ENCODE measurements at places on chromosomes 11 and 22.
A peak's percentile ranks its signal among the peaks of the same experiment; 100 is the strongest.

DNA sequence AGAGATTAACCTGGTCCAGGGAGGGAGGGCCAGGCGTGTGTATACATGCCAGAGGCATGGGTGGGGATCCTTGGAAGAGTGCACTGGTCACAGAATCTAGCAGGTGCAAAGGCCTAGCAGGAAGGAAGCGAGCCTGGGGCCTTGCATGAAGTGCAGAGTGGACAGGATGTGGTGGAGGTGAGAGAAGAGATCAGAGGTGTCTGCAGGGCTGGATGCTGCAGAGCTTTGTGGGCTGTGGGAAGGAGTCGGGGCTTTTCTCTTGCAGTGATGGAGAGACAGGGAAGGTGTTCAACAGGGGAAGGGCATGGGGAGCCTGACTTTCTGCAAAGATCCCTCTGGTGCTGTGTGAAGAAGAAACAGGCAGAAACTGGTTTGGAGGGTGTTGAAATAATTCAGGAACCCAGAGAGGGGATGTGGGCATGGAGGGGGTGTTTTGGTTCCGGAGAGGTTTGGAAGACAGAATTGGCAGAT is 2.5 kb upstream of the TPST2 start:
- DNase-seq: peak; percentile 48

DNA sequence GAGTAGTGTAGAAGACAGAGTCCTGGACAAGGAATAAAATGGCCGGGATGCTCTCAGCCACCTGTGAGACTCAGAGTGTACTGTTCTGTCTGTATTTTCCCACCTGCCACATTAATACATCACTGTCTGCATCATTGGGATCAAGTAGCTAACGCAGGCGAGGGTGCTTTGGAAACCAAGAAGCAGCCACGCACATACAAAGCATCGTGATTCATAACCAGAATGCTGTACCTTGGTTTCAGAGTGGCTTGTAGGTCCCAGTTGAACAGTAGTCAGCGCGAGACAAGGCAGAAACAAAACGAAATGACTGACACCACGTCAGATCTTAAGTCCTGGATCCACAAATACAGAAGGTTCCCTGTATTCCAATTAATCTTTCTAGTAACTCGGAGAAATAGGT is 198.3 kb downstream of the GRIK4 start:
- DNase-seq: no peak

DNA sequence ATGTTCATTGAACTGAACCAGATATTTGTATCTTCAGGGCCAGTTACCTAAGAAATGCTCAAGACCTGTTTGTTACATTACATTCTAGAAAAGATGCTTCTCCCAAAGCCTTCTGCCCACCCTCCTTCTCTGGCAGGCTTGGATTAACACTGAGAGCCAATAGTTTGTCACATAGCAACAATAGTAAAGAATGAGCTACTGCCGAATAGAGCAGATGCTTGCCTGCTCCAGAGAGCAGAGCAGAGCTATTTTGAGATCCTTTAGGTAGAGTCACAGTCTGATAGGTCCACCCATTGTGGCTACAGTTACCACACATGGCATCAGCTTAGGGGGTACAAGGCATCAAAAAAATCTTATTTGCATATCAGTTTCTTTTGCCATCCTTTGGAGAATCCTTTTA is 13.5 kb upstream of the EP300 start:
- DNase-seq: no peak

GRCh38 chr11:7204778-7205177 is 46.9 kb upstream of the SYT9 start:
- no peak for DNase-seq

DNA sequence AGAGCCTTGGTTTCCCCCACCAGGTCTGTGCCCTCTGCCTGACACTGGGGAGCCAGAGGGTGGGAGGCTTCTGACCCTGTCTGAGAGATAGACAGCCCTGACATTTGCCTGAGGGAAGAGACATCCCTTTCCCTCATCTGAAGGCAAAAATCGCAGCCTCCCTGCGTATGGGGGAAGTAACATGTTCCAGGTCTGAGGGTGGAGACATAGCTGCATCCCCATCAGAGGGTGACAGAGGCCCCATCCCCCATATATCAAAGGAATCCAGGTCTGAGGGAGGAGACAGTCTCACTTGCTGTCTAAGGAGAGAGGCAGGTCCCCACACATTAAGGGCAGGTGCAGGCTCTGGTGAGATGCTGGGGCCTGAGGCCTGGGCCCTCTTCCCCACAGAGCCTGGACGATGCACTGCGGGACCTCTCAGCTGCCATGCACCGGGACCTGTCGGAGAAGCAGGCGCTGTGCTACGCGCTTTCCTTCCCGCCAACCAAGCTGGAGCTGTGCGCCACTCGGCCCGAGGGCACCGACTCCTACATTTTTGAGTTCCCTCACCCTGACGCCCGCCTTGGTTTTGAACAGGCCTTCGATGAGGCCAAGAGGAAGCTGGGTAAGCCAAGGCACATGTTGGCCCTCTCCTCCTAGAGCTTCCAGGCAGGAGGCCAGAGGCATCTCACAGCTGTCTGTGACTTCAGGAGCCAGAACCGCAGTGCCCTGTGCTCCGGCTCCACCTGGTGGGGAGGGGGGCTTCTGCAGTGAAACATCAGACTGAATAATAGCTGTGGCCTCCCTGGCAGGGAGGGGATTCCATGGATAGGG is 16.1 kb upstream of the RELT start:
- DNase-seq: no peak

DNA sequence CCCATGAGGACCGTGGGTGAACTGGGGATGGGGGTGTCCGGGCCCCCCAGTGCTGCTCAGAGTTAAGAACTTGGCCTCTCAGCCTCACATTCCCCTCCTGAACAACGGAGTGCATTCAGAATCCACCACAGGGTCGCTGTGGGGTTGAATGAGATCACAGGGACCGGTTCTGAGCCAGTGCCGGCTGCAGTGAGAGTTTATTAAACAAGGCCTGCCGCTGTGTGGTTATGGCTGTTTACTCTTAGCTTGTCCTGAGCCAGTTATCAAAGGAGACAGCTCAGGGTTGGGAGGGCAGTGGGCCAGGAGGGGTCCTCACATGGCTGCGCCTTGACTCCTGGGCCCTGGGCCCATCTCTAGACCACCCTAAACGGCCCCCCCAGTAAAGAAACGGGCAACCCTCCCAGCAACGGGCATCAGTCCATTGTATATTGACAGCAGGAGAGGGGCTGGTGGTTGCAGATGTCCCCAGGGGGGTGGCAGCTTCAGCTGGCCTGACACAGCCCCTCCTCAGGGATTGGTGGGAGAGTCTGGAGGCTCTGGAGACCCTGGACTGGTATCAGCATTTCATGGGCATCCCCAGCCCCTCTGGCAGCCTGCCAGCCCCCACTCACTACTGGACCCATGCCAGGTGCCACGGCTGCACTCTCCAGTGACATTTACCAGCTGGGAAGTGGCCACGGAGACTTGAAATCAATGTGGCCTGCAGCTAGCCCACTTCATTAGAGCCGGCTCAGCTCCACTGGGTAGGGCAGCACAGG is 15.1 kb upstream of the CABP7 start:
- DNase-seq: no peak

DNA sequence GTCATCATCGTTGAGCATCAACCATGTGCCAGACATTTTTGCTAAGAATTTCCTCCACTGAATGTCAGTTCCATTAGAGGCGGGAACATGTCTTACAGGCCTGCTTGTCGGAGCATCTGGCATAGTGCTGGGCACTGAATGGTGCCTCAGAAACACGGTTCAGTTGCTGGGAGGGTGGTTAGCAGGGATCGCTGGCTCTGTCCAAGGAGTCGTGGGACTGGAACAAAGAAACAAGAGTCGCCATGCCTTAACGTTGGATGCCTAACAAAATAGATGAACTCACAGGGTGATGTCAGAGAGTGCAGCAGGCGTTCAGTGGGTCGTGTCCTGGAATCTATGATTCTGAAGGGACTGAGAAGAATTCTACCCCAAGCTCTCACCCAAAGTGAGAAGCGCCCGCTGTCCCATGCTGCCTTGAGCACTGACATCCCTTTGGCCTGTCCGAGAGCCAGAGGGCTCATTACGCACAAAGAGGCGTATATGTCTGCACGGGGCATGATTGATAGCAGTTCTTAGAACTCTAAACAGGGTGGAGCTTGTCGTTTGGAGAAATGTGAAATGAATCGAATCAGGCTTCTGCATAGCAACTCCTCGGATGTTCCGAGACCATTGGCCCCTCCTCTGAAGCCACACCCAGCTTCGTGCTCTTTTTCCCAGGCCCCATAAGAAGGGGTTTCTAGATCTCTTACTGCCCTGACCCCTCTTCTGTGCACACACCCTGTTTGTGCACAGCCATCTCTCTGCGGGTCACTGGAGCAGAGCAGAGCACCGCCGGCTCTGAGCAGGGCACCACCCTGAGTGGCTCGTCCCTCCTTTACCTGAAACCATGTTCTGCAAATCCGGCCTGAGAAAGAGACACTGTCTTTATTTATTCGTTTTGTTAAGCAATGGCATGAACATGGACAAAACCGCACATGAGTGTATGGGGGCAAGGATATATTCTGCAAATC is 113.1 kb upstream of the B3GAT1 start:
- DNase-seq: no peak

DNA sequence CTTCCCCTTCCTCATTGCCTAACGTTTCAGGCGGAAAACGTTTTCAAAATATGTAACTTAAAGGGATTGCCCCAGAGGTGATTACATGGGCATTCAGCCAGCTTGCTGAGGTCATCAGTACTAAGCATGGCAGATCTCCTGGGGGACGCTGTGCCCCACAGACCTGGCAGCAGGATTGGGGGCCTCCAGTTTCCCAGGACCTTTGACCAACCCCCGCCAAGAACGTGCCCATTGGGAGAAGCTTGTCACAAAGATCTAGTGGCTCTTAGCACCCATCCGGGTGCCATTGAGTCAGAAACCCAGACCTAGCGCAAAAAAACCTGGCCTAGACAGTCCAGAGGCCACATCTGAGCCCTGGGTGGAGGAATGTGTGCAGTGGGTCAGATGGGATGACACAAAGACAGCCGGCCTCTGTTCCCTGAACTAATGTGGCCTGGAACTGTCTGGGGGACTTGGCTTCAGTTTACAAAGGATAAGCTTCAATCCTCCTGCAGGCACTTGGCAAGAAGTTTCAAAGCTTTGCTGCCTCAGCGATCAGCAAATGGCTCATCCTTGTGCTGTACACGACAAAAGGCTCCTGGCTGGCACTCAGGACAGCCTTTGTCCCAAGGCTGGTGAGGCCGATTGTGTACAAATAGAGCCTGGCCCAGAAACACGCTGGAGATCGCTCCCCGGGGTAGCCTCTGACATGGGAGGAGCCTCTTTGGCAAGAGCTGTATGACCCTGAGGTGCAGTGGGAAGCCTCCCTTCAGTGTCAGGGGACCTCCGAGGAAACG is 9.5 kb downstream of the C1QTNF6 start:
- DNase-seq: no peak

DNA sequence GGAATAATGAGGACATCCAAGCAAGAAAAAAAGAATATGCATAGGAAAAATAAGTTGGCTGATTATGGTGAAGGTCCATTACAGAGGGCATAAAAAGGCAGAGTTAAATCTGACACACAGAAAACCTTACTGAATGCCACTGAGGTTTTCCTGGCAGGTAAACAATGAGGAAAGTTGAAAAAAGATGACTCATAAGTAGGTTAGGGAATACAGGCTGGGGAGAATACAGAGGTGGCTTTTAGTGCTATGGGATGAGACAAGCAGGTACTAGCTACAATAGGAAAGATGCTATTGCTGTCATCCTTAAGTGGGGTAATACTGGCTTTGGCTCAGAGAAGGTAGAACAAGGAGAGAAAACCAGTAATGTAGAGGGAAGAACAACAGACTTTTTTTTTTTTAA is 44.7 kb downstream of the CSTF3 start:
- DNase-seq: no peak

- no peak for DNase-seq
These were observed 148.2 kb upstream of the BDNF start for GRCh38 chr11:27848423-27848822.

- DNase-seq: no peak
These were observed 7.4 kb downstream of the ARHGEF17 start for GRCh38 chr11:73315293-73316020.

DNA sequence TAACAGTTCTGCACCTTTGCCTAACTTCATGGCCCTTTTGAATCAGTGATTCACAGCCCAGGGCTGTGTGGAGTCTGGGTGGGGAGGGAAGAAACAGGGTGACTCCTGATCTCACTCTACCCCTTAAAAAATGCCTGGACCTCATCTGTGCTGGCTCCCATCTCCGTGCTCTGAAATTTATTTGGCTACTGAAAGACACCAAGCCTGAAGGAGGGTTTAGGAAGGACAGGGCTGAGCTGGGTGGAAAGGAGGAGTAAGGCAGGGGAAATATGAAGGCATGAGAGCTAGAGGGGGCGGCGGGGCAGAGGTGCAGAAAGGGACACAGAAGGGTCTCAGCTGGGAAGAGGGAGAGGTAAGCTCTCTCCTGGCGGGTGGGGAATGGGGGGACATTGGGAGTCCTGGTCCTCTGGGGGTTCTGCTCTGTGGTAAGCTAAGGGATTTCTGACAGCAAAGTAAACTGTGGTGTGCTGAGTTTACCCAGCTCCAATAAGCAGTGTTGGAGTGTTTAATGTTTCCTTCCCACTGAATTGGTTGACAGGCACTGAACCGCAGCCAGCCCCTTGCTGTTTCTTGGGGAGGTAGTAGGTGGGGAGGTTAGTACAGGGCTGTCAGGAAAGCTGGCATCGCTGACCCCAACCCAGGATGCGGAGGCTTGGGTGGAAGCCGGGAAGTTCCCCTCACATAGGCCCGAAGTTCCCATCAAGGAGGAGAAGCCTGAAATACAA is 71.1 kb downstream of the RPUSD4 start:
- no peak for DNase-seq

DNA sequence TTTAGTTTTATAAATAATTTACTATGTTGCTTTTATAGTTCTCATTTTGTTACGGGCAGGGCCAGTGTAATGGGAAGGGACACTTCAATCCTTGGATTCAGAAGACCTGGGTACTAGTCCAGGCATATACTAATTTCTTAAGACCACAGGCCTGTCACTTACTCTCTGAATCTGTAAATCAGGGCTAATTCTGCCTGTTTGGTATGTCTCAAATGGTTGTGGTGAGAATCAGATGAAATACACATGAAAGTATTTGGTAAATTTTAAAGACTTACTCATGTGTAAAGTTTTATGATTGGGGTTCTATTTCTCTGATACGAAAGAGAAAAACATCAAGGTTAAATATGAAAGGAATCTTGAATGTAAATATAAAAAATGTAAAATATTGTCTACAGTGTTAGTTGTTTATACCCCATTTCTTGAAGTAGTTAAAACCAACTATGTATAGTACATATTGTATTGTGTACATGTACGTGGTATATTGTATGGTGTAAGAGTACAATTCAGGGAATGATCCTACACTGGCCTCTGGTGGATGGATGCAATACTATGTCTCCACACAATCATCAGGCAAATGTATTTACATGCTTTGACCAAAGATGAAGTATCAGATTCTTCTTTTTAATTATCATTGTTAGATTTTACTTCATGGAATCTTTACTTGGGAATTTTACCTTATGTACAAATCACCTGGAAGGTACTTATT is 24.5 kb upstream of the RAG2 start:
- DNase-seq: no peak

- no peak for DNase-seq
These were observed 761 bp downstream of the ZDHHC13 start for GRCh38 chr11:19117760-19118097.

- no peak for DNase-seq
These were observed 93.1 kb upstream of the ZC3H12C start for GRCh38 chr11:110000031-110000502.

All from CD4-positive, alpha-beta T cell treated with Interleukin-15 for 4 hours (primary cell).